NCI-H187 (cell line): ENCODE measurements at places on chromosomes 2 and 18.

- no peak for DNase-seq
Observed at GRCh38 chr2:3557639-3558204, 411 bp downstream of the RNASEH1 start.

DNA sequence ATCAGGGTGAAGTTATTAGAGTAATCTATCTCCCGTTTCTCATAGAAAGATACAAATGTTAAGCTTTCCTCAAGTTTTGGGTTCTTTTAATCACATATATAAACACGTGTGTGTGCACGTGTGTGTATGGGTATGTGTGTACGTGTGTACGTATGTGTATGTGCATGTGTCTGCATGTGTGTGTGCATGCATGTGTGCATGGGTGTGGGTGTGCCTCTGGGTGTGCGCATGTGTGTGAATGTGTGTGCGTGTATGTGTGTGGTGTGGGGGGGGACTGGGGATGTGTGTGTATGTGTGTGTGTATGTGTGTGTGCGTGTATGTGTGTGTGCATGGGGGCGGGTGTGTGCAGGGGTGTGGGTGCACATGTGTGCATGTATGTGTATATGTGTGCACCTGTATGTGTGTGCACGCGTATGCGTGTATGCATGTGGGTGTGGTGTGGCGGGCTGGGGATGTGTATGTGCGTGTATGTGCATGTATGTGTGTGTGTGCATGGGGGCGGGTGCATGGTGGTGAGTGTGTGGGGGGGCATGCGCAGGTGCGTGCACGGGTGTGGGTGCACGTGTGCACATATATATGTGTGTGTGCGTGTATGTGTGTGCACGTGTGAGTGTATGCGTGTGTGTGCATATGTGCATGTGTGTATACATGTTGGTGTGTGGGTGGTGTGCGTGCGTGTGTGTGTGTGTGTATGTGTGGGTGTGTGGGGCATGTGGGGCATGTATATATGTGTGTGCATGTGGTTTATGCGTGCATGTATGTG lies 304.0 kb downstream of the MBD2 start:
- DNase-seq = no peak

DNA sequence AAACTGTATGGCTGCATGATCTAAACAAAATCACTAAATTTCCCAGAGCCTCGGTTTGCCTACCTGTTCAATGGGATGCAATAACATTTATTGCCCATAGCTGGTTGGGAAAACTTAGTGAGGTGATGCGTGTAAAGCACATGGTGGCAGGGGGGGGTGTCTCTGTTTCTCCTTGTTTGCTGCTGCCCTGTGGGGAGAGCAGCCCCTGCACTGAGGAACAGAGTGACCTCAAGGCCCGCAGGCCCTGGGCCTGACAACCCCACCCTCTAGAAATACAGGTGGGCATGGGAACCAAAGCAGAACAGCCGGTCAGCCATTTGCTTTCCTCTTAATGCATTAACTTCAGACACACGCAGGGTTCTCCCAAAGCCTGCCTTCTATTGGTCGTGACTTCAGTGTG lies 55.1 kb upstream of the SLC66A3 start:
- no peak for DNase-seq

DNA sequence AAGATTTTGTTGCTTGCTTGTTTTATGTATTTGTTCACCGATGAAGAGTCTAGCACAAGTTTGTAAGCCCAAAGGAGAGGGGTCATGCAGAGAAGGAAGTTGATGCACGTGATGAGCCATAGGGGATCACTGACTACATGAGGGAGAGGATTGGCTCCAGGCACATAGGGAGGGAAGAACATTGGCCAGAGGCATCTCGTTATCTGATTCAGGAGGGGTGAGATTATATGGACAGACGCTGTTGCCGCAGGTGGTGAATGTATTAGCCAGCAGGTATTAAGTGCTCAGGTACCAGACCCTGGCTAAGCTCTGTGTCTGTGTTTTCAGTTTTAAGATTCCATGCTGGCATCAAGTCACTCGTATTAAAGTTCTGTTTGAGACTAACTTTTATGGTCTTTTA lies 91.8 kb upstream of the CHST9 start:
- no peak for DNase-seq

- DNase-seq = no peak
Observed at GRCh38 chr2:33069894-33070651, 123.3 kb downstream of the LTBP1 start.

DNA sequence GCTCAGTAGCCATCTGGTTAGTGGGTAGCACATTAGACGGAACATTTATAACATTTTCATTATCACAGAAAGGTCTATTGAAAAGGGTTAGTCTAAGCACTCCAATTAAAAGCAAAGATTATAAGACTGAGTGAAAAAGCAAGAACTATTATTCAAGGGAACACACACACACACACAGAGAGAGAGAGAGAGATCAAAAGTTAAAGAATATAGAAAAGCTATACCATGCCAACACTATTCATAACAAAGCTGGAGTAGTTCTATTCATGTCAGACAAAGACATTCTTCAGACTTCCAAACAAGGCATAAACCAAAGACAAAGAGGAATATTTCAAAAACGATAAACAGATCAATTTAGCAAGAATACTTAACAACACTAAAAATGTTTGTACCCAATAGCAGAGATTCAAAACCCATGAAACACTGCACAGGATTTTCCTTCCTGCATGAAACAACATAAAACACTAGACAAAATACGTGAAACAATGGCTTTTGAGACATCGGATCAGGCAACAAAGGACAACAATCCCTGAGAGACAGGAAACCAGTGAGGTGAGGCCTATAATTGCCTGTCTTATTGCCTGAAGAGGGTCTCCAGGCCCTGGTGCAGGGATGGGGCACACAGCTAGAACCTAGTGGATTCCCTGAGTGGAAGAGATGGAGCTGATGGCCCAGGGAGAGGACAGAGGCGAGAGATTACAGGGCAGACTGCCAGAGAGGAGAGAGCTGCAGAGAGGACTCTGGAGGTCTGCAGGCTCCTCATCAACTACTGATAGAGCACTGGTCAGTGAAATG lies 83.6 kb upstream of the NPAS2 start:
- DNase-seq = no peak

GRCh38 chr2:159573294-159573693 lies 43.1 kb downstream of the BAZ2B start:
- no peak for DNase-seq

- DNase-seq = no peak
Observed at GRCh38 chr2:145687442-145688134, 1167.7 kb upstream of the ZEB2 start.

GRCh38 chr2:100365434-100365833 lies 43.1 kb upstream of the LONRF2 start:
- DNase-seq = no peak

GRCh38 chr18:77815666-77816338 lies 566.2 kb downstream of the GALR1 start:
- no peak for DNase-seq

DNA sequence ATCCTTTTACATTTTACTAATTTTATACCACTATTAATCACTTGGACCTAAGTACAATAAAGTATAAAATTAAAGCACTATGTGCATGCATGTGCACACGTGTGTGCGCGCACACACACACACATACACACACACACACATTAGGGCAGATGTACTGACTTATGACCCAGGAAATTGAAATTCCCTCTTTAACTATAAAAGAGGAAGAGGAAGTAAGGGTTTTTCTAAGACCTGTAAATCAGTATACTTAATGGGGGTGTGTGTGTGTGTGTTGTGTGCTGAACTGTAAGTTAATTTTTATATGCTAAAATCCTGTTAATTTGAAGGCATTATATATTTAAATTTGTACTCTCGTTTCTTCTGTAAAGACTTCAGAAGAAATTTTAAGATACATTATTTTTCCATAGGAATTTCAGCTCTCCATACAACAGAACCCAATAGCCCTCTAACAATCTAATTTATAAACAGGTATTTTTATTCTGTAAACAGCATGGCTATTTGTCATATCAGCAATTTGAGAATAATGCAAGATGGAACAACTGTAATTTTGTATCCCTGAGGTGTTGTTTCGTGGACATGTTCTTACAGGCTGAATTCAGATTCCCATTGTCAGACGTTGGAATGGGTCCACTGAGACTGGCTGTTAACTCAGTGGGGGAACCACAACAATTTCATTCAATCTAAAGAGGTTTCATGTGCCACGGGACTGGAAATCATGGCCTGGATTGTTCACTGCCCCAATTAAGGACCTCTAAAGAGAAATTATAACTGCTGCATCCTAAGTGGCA lies 90.9 kb downstream of the PLA2R1 start:
- DNase-seq = no peak

- no peak for DNase-seq
Observed at GRCh38 chr18:56312551-56313335, 325.6 kb downstream of the TXNL1 start.

GRCh38 chr2:207103132-207103531 lies 62.6 kb downstream of the KLF7 start:
- DNase-seq = no peak

DNA sequence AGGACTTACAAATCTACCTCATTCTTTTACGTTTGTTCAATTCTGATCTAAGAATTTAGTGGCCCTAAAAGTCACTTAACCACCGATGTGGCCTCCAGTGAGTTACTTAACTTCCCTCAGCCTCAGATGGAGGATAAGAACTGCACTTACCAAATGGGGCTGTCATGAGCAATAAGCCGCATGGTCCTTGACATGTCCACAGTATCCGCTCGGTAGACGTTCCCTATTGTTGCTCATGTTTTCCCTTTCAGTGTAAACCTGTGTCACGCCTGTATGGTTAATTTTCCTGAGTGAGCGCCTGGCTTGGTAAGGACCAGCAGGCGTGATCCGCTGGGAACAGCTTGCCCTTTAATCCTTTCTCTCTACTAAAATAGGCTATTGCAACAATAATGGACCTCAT lies 20.3 kb downstream of the SEC11C start:
- no peak for DNase-seq

GRCh38 chr18:61637319-61637718 lies 255.5 kb downstream of the RNF152 start:
- DNase-seq = no peak

- no peak for DNase-seq
Observed at GRCh38 chr2:158204741-158205165, 103.1 kb downstream of the UPP2 start.

DNA sequence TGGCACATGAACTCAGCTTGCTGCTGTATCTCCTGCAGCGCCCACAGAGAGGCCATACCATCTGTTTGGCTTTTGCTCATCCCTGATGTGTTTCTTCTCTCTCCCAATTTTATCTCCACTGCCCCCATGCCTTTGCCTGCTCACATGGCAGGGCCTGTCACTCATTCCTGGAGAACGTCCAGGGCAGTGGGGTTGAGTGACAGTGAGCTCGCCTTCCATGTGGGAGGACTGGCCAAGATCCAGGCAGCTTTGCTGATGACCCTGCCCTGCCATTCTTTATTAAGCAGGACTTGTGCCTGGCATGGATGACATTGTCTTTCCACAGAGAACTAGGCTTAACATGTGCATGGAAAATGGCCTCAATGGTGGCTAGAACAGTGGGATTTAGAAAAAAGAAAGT lies 230.5 kb upstream of the THSD7B start:
- no peak for DNase-seq

DNA sequence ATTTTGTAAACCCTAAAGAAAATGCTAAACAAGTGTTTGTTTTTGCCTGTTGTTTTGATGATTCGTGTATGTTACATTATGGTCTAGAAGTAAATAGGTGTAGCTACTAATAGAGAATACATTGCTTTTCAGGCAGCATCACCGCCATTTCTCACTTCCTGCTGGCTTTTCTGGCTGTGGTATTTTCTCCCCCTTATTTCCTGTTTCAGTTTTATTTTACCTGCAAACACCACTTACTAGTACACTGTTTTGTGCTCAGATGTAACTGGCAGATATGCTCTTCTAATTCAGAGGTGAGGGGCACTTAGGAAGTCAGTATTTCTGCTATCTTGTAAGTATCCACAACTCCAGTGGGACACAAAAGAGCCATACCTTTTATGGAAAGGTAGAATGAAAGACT lies 38.1 kb upstream of the SLC3A1 start:
- DNase-seq = no peak

GRCh38 chr18:67665266-67665665 lies 148.7 kb upstream of the DSEL start:
- no peak for DNase-seq

GRCh38 chr2:85736456-85737355 lies 17.1 kb upstream of the ATOH8 start:
- DNase-seq = no peak

- no peak for DNase-seq
Observed at GRCh38 chr2:118817469-118817868, 30.0 kb downstream of the EN1 start.

DNA sequence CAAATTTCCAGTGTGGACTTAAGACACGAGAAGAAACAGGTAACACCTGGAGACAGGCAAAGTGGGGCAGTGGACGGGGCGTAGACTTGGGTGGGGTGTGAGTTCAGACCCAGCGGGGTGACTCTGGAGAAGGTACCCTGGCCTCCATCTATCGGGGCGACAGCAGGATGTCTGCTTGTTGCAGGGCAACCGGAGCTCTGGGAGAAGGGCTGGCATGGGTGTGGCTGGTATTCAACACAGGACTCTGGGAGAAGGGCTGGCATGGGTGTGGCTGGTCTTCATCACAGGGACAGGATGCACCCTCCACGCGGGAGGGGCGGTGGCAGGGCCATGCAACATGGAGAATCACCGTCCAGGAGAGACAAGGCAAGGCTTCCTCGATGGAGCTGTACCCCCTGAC lies 198.5 kb downstream of the HDAC4 start:
- no peak for DNase-seq
